ENCODE measurements at places on chromosomes 13 and 19. TPM values are rescaled to one million over a fixed set of nuclear protein-coding genes. Genes with fewer than 3 reads are reported as not detected.
A peak's percentile ranks its signal among the peaks of the same experiment; 100 is the strongest.

DNA sequence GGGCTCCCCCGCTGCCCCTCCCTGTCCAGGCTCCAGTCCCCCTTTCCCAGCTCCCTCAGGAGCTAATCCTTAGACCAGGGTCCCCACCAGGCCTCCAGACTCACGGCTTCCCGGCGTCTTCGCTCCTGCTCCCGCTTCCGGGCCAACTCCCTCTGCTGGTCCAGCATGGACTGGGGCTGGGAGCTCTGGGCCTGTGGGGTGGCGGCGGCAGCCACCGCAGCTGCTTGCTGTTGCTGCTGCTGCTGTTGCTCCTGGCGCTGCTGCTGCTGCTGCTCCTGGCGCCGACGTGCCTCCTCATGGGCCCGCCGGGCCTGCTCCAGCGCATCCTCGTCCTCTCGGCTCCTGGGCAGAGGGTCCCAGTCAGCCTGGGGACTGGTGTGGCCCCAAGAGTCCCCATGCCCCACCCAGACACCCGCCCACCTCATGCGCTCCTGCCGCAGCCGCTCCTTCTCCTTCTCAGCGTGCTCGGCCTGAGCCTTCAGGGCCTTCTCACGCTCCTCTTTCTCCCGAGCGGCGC is 6.4 kb upstream of the EPHX3 start:
- peaks cover 24% of the 10 kb centered on the region for H3K36me3 ChIP-seq
- H3K27me3 ChIP-seq, result peaks cover 11% of the 10 kb centered on the region
- H3K27ac ChIP-seq, result no peak overlapping the region
- H3K4me1 ChIP-seq, result peaks cover 11% of the 10 kb centered on the region

The PRX gene
- polyA plus RNA-seq, result 0.62 TPM

The SOX1 gene
- not detected for polyA plus RNA-seq

GRCh38 chr13:67355812-67356476 is 125.8 kb upstream of the PCDH9 start:
- H3K4me1 ChIP-seq, result no peaks in the 10 kb centered on the region
- no peaks in the 10 kb centered on the region for H3K27me3 ChIP-seq
- H3K4me3 ChIP-seq, result no peak overlapping the region
- no peaks in the 10 kb centered on the region for H3K36me3 ChIP-seq

- no peak overlapping the region for H3K4me3 ChIP-seq
- no peak for DNase-seq
- H3K27ac ChIP-seq, result no peak overlapping the region
- peaks cover 22% of the 10 kb centered on the region for H3K27me3 ChIP-seq
- H3K4me1 ChIP-seq, result peaks cover 10% of the 10 kb centered on the region
Observed at GRCh38 chr13:91323349-91323748, 24.1 kb upstream of the MIR17HG start.

GRCh38 chr19:43286786-43287185 is 17.5 kb upstream of the PSG9 start:
- no peaks in the 10 kb centered on the region for H3K36me3 ChIP-seq
- no peak for DNase-seq
- H3K4me3 ChIP-seq, result no peak overlapping the region
- no peaks in the 10 kb centered on the region for H3K4me1 ChIP-seq
- no peak overlapping the region for H3K27ac ChIP-seq

DNA sequence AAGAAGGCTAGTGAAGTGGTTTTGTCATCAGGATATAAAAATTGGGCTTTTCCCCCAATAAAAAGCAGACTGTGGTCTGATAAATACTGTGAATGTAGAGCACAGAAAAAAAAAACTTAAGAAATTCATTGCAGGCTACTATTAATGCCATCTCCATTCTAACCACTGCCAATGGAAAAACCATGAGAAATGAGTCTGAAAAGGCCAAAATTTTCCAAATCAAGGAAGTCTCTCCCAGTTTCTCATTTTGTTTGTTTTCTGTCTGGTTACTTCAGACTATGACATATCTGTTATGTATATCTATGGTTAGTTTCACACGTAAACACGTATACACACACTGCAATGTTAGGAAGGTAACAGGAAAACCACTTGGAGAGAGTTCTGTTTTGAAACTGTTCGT is 193.6 kb upstream of the TSC22D1 start:
- peaks cover 2% of the 10 kb centered on the region for H3K27me3 ChIP-seq
- H3K4me3 ChIP-seq, result no peak overlapping the region
- peaks cover 45% of the 10 kb centered on the region for H3K4me1 ChIP-seq
- no peak overlapping the region for H3K27ac ChIP-seq

DNA sequence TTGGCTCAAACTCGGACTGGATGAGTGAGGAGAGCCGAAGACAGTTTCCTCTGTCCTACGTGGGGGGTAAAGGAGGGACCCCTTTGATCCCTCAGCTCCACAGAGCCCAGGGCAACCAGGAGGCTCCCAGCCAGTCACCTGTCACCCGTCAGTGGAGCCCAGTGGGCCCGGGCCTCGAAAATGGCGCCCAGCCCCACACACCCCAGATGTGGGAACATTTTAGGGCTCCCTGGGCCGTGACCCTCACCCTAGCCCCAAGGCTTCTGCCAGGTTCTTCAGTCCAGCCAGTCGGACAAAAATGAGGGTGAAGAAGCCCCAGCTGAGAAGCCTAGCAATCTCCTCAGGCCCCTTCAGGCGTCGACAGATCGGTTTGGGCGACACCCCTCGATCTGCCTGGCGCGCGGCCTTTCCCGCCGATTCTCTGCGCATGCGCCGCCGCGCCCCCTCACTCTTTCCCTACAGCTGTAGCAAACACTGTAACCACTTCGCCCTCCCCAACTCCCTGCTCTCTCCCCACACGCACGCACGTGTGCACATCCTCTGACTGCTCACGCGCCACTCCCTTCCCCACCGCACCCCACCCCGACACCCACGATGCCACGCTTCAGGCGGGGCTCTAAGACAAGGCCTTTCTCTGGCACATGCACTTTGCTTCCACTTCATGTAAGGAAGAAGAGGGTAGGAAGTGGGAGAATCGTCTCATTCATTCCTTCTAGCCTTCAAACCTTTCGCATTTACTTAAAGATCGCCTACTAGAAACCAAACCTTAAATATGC is at the start of gene SLC6A16:
Gene SLC6A16, minus strand, starts transcription at position 391 of the 776 bp plus-strand sequence. CDS start 13,844 bp downstream, outside the sequence.
- no peaks in the 10 kb centered on the region for H3K27me3 ChIP-seq
- DNase-seq, result no peak
- no peak within 1 kb of the TSS for H3K4me3 ChIP-seq

The TMEM150B gene
- not detected for polyA plus RNA-seq

The FLT3LG gene
- 22.6 TPM for polyA plus RNA-seq

The TEX101 gene
- not detected for polyA plus RNA-seq

The LGI4 gene
- not detected for polyA plus RNA-seq

DNA sequence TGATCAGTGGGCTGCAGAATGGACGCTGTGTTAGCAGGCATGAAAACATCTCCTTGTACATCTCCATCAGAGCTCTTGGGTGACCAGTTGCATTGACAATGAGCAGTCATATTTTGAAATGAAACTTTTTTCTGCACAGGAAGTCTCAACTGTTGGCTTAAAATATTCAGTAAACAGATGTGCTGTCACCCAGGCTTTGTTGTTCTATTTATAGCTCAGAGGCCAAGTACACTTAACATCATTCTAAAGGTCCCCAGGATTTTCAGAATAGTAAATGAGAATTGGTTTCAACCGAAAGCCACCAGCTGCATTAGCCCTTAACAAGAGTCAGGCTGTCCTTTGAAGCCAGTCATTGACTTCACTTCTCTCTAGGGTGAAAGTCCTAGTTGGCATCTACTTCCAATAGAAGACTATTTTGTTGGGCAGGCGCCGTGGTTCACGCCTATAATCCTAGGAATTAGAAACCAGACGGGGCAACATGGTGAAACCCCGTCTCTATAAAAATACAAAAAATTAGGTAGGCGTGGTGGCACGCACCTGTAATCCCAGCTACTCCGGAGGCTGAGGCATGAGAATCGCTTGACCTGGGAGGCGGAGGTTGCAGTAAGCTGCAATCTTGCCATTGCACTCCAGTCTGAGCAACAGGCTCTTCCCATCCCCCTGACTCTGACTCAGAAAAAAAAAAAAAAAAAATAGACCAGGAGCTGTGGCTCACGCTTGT is 7.9 kb upstream of the PDE4A start:
- H3K4me3 ChIP-seq, result peak overlapping the region; percentile 72
- peaks cover 75% of the 10 kb centered on the region for H3K4me1 ChIP-seq
- no peaks in the 10 kb centered on the region for H3K36me3 ChIP-seq
- H3K27me3 ChIP-seq, result peaks cover 18% of the 10 kb centered on the region

GRCh38 chr19:47476438-47476972 is 4.8 kb upstream of the SLC8A2 start:
- no peak for DNase-seq
- peaks cover 7% of the 10 kb centered on the region for H3K27me3 ChIP-seq
- no peak overlapping the region for H3K27ac ChIP-seq
- H3K4me3 ChIP-seq, result no peak overlapping the region

- no peaks in the 10 kb centered on the region for H3K36me3 ChIP-seq
- H3K27ac ChIP-seq, result no peak overlapping the region
- no peaks in the 10 kb centered on the region for H3K4me1 ChIP-seq
- H3K4me3 ChIP-seq, result no peak overlapping the region
- no peak for DNase-seq
Observed at GRCh38 chr13:59776924-59777690, 386.6 kb downstream of the DIAPH3 start.

The NLRP5 gene
- polyA plus RNA-seq, result not detected

DNA sequence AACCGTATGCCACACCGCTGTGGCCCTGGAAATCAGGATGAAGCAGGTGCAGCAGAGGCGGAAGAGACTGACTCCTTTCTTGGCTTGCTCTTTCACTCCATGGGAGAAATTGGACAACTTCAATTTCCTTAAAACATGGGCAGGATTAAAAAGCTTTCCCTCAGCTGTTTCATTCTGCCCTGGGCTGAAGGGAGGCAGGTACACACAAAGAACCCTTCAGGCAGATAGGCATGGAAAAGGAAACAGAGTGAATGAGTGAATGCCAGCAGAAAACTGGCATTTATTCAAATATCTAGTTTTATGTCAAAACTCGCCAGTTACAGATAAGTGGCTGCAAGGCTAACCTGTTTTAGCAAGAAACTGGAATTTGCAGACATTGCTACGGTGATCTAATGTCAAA is 71.0 kb upstream of the SLC15A1 start:
- no peak overlapping the region for H3K27ac ChIP-seq
- H3K4me1 ChIP-seq, result no peaks in the 10 kb centered on the region
- no peak overlapping the region for H3K4me3 ChIP-seq
- peaks cover 65% of the 10 kb centered on the region for H3K36me3 ChIP-seq
- DNase-seq, result no peak
- H3K27me3 ChIP-seq, result no peaks in the 10 kb centered on the region

The RFPL4AL1 gene
- polyA plus RNA-seq, result 0.48 TPM

The NR1H2 gene
- polyA plus RNA-seq, result 65.0 TPM

The GPR12 gene
- polyA plus RNA-seq, result not detected

DNA sequence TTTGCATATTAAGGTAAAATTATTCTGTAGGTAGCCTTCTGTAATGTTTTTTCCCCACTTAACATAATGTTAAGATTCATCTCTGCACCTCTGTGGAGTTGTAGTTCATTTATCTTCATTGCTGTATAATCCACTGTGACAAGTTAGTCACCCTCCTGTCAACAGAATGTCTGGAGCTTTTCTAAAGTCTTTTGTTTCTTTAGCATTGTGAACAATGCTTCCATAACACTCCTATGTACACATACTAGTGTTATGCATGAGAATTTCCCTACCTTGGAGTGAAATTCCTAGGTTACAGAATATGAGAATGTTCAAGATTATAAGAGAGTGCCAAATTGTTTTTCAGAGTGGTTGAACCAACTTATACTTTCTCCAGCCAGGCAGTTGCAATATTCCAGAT is 113.5 kb downstream of the COG6 start:
- peaks cover 21% of the 10 kb centered on the region for H3K4me1 ChIP-seq
- H3K36me3 ChIP-seq, result peaks cover 4% of the 10 kb centered on the region
- peak overlapping the region; percentile 23 for H3K4me3 ChIP-seq
- peak overlapping the region; percentile 7 for H3K27ac ChIP-seq

DNA sequence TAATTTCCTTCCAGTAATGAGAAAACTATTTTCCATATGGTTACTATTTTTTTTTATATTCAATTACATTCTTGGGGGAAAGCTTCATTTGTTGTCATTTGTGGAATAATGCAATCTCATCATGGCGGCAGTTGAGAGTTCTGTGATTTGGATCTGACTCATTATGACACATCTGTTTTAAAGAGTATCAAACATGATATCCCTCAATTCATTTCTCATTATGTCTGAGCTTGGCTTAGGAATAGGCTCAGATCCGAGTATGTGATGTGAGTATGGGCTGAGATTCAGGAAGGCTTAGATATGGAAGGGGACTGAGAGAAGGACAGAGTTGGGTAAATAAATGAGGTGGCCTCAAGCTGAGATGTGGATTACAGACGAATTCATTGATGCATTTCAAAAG is 64.4 kb downstream of the POSTN start:
- H3K36me3 ChIP-seq, result peaks cover 3% of the 10 kb centered on the region
- DNase-seq, result no peak
- H3K27me3 ChIP-seq, result no peaks in the 10 kb centered on the region

GRCh38 chr19:50189331-50189730 is 14.1 kb upstream of the MYH14 start:
- H3K36me3 ChIP-seq, result no peaks in the 10 kb centered on the region
- H3K4me3 ChIP-seq, result no peak overlapping the region
- H3K27me3 ChIP-seq, result peaks cover 5% of the 10 kb centered on the region
- no peaks in the 10 kb centered on the region for H3K4me1 ChIP-seq

The CLDND2 gene
- polyA plus RNA-seq, result not detected

DNA sequence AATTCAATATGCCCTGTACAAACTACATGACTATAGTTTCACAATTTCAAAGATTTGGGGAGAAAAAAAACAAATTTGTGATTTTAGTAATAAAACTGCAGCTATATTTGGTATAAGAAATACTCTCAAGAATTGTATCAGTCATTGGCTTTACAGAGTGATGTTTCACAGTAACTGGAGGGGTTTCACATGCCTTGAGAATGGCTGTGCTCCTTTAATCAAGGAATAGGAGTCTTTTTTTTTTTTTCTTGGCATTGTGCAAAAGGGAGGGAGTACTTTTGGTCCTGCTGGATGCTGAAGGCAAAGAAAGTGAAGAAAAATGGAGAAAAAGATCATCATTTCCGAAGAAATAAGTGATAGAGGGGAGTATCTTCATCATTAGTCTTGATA is 6.8 kb downstream of the ZNF507 start:
- no peaks in the 10 kb centered on the region for H3K27me3 ChIP-seq
- DNase-seq, result no peak
- no peak overlapping the region for H3K4me3 ChIP-seq
- H3K27ac ChIP-seq, result peak overlapping the region; percentile 61

DNA sequence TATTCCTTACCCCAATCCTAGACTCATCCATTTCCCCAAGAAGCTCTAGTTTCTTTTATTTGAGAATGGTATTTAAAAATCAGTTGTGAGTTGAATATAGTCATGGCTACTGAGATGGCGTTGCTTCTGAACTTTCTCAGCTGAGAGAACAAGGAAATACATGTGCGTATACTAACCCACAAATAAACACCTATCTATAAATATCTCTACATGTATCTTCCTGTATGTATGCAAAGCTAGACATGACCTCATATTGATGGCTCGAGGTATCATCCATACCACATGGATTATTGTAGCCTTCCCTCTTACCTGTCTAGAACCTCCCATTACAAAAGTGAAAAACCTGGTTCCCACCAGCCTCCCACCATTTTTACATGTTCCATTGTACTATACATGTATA is 141.0 kb downstream of the UFM1 start:
- no peak for DNase-seq
- no peak overlapping the region for H3K4me3 ChIP-seq
- H3K4me1 ChIP-seq, result no peaks in the 10 kb centered on the region

GRCh38 chr13:45851171-45851921 is at the start of gene SIAH3:
Gene SIAH3, minus strand, starts transcription at chr13:45851753. Its CDS starts 124 bp downstream, at chr13:45851629.
- peak within 1 kb of the TSS; percentile 50 for H3K4me3 ChIP-seq
- no peak within 1 kb of the TSS for H3K27ac ChIP-seq
- H3K4me1 ChIP-seq, result peaks cover 22% of the 10 kb centered on the region
- H3K27me3 ChIP-seq, result peaks cover 25% of the 10 kb centered on the region

GRCh38 chr13:49938314-49938713 is 2.2 kb upstream of the SPRYD7 start:
- peaks cover 6% of the 10 kb centered on the region for H3K27me3 ChIP-seq
- H3K4me3 ChIP-seq, result peak overlapping the region; percentile 18
- H3K4me1 ChIP-seq, result peaks cover 21% of the 10 kb centered on the region

Measured in immature natural killer cell (primary cell).